ENCODE measurements at places on chromosomes 2 and 18.

DNA sequence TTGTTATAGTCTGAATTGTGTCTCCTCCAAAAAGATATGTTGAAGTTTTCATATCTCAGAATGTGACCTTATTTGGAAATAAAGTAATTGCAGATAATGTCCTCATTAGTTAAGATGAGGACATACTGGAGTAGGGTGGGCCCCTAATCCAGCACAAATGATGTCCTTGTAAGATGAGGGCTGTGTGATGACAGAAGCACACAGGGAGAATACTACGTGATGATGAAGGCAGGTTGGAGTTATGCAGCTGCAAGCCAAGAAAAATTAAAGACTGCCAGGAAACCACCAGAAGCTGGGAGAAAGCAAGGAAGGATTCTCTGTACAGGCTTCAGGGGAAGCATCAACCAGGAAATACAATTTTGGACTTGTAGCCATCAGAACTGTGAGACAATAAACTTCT lies 58.3 kb upstream of the PNPT1 start:
- DNase-seq: no peak

GRCh38 chr2:138819964-138820363 lies 39.8 kb upstream of the NXPH2 start:
- DNase-seq: no peak

DNA sequence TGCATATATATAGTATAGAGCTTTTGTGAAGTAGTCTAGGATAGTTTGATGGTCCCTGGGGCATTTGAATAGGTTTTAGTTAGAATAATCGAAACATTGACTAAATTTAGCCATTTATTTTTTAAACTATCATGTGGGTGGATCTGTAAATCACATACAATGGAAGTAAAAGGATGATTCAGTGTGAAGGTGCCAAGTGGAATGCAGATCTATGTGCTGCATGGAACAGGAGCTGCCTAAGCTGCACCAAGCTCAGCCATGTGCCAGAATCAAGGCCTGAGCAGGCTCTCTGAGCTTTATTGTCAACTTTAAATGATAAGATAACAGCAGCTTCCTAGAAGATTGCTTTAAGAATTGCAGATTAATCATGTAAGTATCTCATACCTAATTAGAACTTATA lies 1996.2 kb upstream of the PIK3C3 start:
- DNase-seq: no peak

DNA sequence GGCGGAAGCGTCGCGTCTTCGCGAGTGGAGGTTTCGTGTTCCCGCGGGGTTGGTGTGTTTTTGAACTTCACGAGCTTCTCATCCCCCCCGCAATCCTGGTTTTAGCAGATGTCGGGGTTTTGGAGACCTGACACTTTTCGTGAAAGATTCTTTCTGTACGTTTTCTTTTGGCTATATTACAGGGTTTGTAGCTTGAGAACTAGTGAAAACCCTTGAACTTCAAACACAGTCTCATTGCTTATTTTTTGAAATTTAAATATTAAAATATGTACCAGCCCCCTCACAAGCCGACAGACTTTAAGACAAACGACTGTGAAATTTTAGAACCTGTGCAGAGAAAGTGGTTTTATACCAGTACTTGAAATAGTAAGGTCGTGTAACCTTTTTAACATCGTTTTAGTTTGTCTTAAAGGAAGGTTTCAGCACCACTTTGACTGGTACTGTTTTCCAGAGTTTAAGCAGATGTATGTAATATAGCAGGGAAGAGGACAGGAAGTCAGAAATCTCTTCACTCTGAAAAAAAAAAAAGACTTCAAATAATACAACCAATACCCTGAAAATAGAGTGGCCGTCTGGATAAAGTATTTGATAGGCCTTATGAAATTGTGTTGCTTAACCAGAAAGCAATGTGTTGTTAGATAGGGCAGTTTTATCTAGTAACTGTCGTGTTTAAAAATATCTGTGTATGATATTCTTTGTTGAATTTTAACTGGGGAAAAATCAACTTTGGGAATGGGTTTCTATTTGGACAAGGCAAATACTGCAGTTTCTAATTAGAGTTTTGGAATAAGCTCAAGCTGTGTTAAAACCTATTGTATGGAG lies 1.4 kb downstream of the SPATS2L start:
- peak; percentile 49 for DNase-seq

GRCh38 chr2:219057709-219058540 lies 2.8 kb downstream of the IHH start:
- DNase-seq: no peak

GRCh38 chr2:205969584-205969983 lies 116.4 kb downstream of the INO80D start:
- DNase-seq: no peak

- peak; percentile 73 for DNase-seq
Observed at GRCh38 chr2:76953733-76954347, 568.3 kb downstream of the LRRTM4 start.

DNA sequence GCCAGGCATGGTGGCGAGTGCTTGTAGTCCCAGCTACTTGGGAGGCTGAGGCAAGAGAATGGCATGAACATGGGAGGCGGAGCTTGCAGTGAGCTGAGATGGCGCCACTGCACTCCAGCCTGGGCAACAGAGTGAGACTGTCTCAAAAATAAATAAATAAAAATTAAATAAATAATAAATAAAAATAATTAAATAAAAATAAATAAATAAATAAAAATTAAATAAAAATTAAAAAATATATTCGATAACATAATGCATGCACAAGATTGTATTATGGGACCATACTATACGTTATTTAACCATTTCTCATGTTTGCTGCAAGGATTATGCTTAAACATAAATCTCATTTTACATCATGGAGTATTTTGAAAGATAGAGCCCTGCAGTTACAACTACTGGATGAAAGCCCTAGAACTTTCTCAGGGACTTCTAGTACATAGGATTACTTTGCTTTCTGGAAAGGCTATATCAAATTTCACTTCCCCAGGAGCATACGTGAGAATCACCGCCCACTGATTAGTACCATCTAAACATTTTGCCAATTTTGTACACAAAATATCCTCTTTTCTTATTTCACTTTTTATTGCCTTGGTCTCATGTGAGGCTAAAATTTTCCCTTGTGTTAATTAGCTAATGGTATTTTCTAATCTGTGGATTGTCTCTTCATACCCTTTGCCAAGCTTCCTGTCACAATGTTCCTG lies 234.3 kb upstream of the LYPD1 start:
- DNase-seq: no peak

- DNase-seq: no peak
Observed at GRCh38 chr18:12773369-12773768, 70.5 kb downstream of the PSMG2 start.

DNA sequence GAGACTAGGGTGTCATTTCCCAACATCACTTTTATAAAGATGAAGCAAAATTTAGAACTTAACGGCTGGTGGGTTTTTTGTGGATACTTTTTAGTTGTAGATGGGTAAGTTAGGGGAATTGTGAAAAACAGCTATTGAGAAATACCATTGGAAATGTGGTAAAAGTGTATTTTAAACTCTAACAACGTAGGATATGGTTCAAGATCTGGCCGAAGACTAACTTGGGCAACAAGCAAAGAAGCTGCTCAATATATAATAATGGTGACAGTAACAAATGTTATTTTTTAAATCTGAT lies 1.6 kb downstream of the DNAH7 start:
- DNase-seq: no peak

All from RKO (cell line).